Muscle of leg (tissue), 16 donors: ENCODE measurements at places on chromosomes 16 and 17. TPM values are rescaled to one million over a fixed set of nuclear protein-coding genes. Genes with fewer than 3 reads are reported as not detected.

DNA sequence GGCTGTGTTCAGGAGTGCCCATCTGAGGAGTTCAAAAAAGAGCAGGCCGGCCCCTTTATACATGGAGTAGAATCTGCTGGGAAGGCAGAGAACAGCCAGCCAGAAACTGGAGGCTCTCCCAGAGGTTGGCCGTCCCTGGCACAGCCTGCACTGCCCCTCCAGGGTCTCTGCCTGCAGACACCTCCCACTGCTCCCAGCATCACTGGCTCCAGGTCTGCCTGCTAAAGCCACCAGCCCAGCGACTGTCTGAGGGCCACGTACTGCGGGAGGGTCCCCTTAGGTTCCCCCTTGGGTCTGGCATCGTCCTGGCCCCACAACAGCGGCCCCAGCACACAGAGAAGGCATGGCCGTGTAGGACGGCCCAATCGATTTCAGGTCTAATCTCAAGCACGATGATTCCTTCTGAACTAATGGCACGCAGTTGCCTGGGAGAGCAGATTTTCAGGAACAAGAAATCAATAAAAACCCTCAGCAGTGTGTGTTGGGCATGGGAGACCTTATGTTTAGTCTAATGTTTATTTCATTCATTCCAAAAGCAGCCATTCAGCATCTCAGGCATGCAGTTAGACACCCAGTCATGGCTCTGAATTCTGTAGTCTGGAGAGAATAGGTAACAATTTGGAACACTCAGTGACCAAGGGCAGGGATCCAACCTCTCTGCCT, 95.6 kb downstream of the PGS1 start:
- no peaks in the 10 kb centered on the region for H3K36me3 ChIP-seq
- no peak for DNase-seq
- H3K27me3 ChIP-seq = peaks cover 15% of the 10 kb centered on the region
- no peak overlapping the region for H3K4me3 ChIP-seq
- no peaks in the 10 kb centered on the region for H3K4me1 ChIP-seq

GRCh38 chr17:9646546-9646885, 1.2 kb downstream of the USP43 start:
- H3K27me3 ChIP-seq = peaks cover 31% of the 10 kb centered on the region
- H3K27ac ChIP-seq = no peak overlapping the region
- peaks cover 7% of the 10 kb centered on the region for H3K4me1 ChIP-seq
- DNase-seq = no peak

DNA sequence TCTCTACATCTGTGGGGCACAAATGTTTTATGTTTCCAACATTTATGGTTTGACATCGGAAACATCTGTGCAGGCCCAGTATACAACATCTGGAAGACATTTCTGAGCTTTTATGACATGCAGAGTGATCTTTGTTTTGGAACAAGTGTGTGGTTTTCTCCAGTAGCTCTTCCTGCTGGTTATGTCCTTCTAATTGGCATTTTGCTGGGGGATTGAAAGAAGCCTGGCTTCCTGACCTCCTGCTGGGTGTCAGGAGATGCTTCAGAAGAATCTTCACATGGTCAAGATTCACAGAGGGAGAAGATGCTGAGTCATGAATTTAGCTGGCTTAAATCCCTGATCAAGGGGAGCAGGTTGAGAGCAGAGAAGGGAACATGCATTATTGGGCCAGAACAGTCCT, 279.5 kb upstream of the MYOCD start:
- H3K27ac ChIP-seq = no peak overlapping the region
- H3K36me3 ChIP-seq = no peaks in the 10 kb centered on the region
- H3K4me3 ChIP-seq = no peak overlapping the region
- H3K4me1 ChIP-seq = peaks cover 2% of the 10 kb centered on the region

GRCh38 chr17:17467016-17467415, 9.8 kb upstream of the MED9 start:
- H3K27me3 ChIP-seq = peaks cover 9% of the 10 kb centered on the region
- H3K4me3 ChIP-seq = no peak overlapping the region
- peaks cover 16% of the 10 kb centered on the region for H3K4me1 ChIP-seq
- DNase-seq = peak; percentile 33
- H3K27ac ChIP-seq = no peak overlapping the region
- no peaks in the 10 kb centered on the region for H3K36me3 ChIP-seq

DNA sequence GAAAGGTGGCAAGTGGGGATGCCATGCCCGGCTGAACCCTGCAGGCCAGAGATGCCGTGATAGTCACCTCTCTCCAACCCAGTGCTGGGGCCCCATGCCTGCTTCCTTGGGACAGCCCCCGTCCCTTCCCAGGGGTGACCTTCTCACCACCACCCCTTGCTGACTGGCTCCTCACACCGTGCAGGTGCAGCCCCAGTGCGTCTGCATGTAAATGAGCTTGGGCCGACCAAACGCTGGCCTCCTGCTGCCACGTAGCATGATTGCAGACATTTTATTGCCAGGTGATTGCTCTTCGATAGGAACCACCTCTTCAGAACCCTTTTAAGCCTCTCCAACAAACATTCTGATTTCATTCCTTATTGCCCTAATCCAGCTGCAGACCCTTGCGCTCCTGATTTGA, 32.5 kb downstream of the ASIC2 start:
- H3K4me1 ChIP-seq = no peaks in the 10 kb centered on the region
- peaks cover 12% of the 10 kb centered on the region for H3K27me3 ChIP-seq
- no peak for DNase-seq
- H3K4me3 ChIP-seq = no peak overlapping the region

SMIM22 gene
- total RNA-seq = not detected

MYH2 gene
- total RNA-seq = 42.5 TPM
